Mesenteric fat pad (tissue), 1 donor: ENCODE measurements at places on chromosomes 7 and 10. TPM values are rescaled to one million over a fixed set of nuclear protein-coding genes. Genes with fewer than 3 reads are reported as not detected.

FANK1 gene
- total RNA-seq, result 0.42 TPM

TMEM225B gene
- 0.55 TPM for total RNA-seq

CALML3 gene
- not detected for total RNA-seq

ELMO1 gene
- total RNA-seq, result 48.9 TPM

GPR22 gene
- not detected for total RNA-seq

NRCAM gene
- 9.1 TPM for total RNA-seq

SLC16A9 gene
- total RNA-seq, result 0.06 TPM

CPA2 gene
- total RNA-seq, result 2.2 TPM

NME8 gene
- 0.45 TPM for total RNA-seq

FMC1 gene
- 9.9 TPM for total RNA-seq

ALOX5 gene
- 36.8 TPM for total RNA-seq

OR2A5 gene
- not detected for total RNA-seq

TSPAN33 gene
- 9.7 TPM for total RNA-seq

C10orf105 gene
- total RNA-seq, result 0.22 TPM

NYAP1 gene
- 1.2 TPM for total RNA-seq

PRRT4 gene
- 17.4 TPM for total RNA-seq

GPER1 gene
- total RNA-seq, result 8.1 TPM

ADAMTS14 gene
- 0.61 TPM for total RNA-seq

PPP1R3C gene
- total RNA-seq, result 3.0 TPM

RAMP3 gene
- total RNA-seq, result 49.2 TPM

COBL gene
- 9.2 TPM for total RNA-seq

PRXL2A gene
- total RNA-seq, result 500 TPM

ECHS1 gene
- 188 TPM for total RNA-seq

GJD4 gene
- total RNA-seq, result not detected

DRGX gene
- not detected for total RNA-seq

PAPOLB gene
- 0.22 TPM for total RNA-seq

SUN3 gene
- total RNA-seq, result not detected

GRM3 gene
- total RNA-seq, result not detected

EBLN1 gene
- not detected for total RNA-seq

CYP3A7 gene
- total RNA-seq, result not detected

LRRN3 gene
- 2.0 TPM for total RNA-seq

CCL24 gene
- not detected for total RNA-seq

MBLAC1 gene
- total RNA-seq, result 1.7 TPM

GDF10 gene
- total RNA-seq, result 0.26 TPM

CRHR2 gene
- total RNA-seq, result 0.19 TPM

CPXM2 gene
- total RNA-seq, result 17.9 TPM

GNG11 gene
- total RNA-seq, result 33.2 TPM

ZNF727 gene
- total RNA-seq, result 4.1 TPM

GRK5 gene
- 20.2 TPM for total RNA-seq
